Activated naive CD4-positive, alpha-beta T cell (primary cell): ENCODE measurements at places on chromosomes 13 and 19.

DNA sequence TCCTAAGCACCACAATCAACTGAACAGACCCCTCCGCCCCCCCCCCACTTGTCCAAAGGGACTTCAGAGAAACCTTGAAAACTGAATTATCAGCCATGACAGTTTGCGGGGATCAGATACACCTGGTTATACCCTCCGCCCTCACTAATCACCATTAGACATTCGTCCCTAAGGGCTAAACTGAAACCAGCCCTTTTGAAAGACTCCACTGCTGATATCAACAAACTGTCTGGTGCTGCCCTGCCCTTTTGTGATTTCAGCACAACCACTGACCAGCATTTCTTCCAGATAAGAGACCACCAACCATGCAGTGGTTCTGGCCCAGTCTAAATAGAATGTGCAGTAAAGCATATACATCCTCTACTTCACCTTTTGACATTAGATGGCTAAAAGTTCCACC lies 1422.9 kb downstream of the EFNB2 start:
- no peak for DNase-seq

DNA sequence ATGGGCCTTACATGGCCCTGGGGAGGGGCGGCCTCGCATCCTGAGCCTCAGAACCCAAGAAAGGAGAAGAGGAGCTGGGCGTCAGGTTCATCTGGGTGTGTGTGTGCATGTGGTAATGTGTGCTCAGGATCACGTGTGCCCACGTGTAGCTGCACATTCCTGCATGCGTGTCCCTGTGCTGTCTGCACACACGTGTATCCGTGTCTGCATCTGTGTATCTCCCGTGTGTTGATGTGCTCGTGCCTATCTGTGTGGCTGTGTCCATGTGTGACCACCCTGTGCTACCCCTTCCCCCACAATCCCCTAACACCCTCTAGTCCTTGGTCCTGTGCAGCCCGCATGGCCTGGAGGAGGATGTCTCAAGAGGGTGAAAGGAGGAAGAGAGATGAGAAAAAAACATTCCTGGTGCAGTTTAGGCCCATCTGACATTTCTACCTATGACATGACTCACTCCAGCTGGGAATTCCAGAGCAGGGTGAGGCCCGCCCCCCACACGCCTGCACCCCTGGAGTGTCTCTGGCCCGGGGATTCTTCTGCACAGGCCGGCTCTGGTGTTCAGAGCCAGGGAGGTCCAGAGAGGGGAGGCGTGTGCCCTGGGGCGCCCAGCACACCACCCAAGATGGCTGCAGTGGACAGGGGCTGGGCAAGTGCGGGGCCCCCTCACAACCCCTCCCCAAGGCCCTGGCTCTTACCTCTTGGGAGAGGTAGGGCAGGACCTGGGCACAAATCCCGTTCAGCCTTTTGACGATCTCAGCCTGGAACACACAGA lies 7.1 kb downstream of the TLE5 start:
- no peak for DNase-seq

DNA sequence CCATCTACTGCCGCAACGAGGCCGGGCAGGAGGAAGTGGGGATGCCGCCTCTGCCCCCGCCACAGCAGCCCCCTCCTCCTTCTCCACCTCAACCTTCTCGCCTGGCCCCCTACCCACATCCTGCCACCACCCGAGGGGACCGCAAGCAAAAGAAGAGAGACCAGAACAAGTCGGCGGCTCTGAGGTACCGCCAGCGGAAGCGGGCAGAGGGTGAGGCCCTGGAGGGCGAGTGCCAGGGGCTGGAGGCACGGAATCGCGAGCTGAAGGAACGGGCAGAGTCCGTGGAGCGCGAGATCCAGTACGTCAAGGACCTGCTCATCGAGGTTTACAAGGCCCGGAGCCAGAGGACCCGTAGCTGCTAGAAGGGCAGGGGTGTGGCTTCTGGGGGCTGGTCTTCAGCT lies 3.4 kb upstream of the NUP62 start:
- DNase-seq: no peak

DNA sequence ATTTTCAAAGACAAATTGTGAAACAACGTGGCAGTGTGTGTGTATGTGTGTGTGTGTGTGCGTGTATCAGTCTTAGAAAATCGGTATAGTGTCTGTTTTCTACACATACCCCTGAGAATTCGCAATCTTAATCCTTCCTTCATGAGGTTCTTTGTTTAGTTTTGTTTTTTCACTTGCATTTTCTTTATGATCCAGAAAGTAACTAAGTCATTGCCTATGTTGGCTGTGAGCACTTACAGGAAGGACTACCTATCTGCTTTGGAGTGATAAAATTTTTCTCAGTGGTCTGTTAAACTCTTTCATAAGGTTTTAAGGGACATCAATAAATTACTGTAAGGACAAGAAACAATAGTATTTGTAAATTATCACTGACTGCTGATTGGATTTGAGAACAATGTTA lies 1587.1 kb downstream of the PCDH9 start:
- no peak for DNase-seq
